ENCODE measurements at places on chromosomes 1 and 21.

GRCh38 chr1:152052606-152053005, 15.8 kb upstream of the S100A11 start:
- no peak for DNase-seq

DNA sequence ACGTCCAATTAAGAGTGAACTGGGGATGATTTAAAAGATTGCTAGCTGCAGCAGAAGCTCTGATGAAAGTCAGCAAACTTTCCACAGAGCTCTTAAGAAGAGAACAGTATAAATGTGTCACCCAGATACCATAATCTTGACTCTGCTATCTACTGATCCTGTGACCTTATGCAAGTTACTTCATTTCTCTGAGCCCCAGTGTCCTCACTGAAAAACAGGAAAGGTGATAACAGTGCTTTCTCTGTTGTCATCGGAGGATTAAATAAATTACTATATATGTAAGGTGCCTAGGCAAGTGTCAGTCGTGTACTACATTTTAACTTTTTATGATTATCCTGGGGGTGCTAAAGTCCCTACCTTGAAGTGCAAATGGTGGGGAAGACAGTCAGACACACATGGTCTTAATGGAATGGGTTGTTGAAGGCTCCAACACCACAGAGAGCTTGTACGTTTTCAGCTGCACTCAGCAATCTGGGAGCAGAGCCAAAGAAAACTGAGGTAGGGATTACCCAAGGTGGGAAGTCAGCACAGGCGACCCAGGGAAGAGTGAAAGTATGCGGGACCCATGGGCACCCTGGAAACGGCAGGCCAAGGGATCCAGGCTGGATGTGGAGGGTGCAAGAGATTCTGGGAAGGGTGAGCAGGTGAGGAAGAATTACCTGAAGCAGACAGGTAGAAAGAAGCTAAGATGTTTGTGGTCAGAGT, 82.8 kb downstream of the DTL start:
- no peak for DNase-seq

DNA sequence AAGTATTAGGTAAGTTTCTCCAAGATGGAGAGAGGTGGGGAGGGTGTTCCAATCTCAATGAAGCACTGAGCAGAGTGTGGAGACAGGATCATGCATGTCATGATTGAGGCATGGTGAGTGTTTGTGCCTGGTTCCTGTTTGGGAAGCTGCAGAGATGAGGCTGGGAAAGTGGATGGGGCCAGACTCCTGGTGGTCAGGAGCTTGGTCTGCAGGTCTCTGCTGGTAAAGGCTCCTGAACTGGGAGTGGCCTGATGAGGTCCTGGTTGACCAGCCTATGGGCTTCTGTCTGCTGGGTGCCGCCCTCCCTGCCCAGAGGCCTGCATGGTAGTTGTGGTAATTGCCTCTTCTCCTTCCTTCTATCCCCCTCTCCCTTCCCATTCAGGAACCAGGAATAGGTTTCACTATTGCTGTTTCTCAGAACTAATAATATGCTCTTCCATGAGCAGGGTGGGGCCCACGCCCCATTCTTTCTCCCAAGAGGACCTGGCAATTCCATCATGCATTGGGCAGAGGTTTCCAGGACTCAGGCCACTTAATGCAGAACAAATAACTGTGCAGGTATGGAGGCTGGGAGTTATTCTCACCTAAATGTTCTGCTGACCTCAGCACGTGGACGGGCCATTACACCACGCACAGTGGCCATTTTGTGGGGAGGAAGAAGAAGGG, 24.5 kb downstream of the PROK1 start:
- DNase-seq = no peak

DNA sequence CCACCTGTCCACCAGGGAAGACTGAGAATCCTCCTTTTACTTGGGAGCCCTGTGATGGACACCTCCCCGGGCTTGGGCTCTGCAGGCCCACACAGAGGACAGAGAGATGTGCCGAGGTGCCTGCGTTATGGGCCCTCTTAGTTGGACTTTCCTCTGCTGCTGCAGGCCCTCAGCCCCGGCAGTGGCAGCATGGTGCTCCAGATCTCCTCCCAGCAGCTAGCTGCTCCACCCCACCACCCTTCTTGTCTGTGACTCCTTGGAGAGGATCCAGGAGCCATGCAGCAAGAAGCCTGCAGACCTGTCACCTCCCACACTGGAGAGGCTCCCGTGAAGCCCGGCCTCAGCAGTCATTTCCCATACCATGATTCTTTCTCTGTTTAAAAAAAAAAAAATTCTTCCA, 27.4 kb downstream of the PHGDH start:
- DNase-seq = no peak

GRCh38 chr1:246527402-246528088, 20.5 kb upstream of the SMYD3 start:
- peak; percentile 79 for DNase-seq

DNA sequence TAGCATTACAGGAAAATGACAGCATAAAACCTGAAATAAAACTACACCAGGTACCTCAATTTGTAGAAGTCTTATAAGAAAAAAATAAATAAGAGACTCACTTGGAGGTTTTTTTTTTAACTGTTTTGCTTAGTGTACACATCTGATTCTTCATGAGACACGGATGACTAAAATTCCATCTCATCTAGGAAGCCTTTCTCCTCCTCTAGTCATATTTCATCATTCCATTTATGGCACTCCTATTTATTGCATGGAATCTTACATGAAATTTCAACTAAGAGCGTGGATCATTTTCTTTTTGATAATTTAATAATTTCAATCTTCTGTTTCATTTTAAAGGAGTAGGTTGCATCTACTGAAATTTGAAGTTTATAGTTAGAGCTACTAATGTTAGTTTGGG, 1.6 kb upstream of the PTGS2 start:
- DNase-seq = no peak

GRCh38 chr1:13900583-13900982, 200.6 kb downstream of the PRDM2 start:
- DNase-seq = no peak

DNA sequence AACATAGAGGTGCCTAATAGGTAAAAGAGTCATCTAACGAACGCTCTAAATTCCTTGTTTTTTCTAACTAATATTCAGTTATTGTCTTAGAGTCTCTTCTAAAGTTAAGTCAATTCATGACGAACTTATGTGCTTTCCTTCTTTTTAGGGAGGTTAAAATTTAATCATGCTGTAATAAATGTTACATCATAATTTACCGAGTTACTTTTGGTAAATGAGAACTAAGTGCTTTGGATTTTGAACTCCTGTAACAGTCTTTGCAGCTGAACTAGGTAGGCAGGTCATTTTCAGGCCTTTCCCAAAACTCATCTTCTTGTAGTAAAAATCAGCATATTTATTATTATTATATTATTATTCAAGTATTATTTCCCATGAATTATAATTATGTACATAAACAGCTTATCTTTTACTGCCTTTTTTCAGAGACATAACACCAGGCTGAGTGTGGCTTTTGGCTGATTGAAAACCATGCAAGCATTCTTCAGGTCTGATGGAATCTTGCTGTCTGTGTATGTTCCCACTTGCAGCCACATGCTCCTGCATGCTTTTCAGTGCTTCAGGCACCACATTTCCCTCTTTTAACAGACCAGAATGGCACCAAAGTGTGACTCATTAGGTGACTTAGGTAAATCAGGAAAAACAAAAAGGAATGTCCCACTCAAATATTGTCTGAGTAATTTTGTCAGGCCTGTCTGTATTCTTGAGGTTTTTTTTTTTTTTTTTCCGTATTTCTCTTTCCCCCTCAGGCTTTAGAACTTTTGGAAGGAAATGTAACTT, 81.0 kb upstream of the CD55 start:
- no peak for DNase-seq

- no peak for DNase-seq
These were observed 431 bp downstream of the MTARC1 start for GRCh38 chr1:220787069-220787619.

- no peak for DNase-seq
These were observed 134.1 kb downstream of the TMEM53 start for GRCh38 chr1:44539991-44540730.

GRCh38 chr1:113675302-113675701, 84.0 kb downstream of the PHTF1 start:
- no peak for DNase-seq

DNA sequence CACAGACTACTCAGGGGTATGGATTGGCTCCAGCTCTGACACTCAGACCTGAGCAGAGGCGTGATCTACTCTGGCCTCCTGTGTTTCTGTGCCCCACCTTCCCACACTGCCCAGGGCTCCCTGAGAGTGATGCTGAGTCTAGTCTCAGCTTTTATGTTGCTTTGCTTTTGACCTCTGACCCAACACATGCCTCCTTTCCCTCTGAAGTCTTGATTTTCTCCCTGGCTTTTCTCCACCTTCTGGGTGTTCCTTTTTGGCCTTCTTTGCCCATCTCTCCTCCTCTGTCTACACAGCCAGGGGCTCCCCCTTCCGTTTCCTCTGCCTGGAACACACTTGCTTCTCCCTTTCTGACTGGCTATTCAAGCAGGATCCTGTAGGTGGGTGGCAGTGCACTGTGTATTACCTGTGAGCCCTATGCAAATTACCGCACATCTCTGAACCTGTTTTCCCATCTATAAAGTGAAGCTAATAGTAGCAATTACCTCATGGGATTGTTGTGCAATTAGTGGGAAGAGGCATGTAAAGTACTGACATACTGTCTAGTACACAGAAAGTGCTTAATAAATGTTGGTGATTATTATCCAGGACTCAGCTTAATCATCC, 13.7 kb upstream of the MEX3A start:
- DNase-seq = no peak

DNA sequence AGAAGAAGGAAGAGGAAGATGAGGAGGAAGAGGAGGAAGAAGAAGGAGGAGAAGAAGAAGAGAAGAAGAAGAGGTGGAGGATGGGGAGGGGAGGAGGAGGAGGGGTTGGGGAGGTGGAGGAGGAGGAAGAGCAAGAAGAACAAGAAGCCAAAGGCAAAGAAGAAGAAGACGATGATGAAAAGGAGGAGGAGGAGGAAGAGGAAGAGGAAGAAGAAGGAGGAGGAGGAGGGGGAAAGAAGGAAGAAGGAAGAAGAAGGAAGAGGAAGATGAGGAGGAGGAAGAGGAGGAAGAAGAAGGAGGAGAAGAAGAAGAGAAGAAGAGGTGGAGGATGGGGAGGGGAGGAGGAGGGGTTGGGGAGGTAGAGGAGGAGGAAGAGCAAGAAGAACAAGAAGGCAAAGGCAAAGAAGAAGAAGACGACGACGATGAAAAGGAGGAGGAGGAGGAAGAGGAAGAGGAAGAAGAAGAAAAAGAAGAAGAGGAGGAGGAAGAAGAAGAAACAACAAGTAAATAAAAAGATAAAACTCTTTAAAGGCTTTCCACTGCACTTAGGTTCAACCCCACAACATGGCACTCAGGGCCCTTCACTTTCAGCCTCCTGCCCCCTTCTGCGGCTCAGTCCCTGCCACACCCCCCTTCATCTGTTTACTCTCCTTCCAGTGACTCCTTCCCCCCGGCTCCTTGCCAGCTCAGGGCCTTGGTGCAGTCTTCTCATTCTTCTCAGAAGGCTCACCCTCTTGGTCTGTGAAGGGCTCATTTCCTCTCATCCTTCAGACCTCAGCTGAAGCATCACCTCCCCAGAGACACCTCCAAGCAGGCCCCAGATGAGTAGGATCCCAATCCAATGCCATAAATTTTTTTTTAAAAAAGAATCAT, 114.0 kb downstream of the KCNN3 start:
- DNase-seq = no peak

- no peak for DNase-seq
These were observed 14.6 kb upstream of the LGALS8 start for GRCh38 chr1:236509203-236509602.

- no peak for DNase-seq
These were observed 60.1 kb downstream of the IER5 start for GRCh38 chr1:181148636-181149035.

DNA sequence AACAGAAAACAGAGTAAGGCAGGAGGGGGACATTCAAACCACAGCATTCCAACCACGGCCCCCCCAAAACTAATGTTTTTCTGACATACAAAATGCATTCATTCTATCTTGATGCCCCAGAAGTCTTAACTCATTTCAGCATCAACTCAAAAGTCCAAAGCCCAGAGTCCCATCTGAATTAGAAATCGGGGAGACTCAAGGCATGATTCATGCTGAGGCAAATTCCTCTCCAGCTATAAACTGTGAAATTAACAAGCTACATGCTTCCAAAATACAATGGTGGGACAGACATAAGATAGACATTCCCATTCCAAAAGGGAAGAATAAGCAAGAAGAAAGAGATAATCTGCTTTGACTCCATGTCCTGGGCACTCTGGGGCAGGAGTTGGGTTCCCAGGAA, 73.9 kb downstream of the KCNJ15 start:
- no peak for DNase-seq

DNA sequence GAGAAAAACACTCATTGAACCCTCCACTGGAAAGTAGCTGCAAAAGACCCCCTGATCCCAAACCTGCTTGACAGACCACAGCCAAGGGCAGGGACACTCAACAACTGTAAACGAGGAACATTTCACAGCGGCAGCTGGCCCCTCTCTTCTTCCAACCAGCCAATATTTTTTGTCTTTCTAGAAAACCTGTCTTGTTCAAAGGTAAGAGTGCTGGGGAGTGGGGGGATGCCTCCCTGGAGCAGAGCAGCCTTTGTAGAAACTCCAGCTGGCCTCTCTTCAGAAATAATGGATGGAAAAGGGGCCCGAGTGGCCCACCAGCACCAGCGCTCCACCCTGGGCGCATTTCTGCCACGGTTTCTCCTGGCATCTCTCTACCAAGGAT, 384.0 kb downstream of the RRAGC start:
- peak; percentile 25 for DNase-seq

DNA sequence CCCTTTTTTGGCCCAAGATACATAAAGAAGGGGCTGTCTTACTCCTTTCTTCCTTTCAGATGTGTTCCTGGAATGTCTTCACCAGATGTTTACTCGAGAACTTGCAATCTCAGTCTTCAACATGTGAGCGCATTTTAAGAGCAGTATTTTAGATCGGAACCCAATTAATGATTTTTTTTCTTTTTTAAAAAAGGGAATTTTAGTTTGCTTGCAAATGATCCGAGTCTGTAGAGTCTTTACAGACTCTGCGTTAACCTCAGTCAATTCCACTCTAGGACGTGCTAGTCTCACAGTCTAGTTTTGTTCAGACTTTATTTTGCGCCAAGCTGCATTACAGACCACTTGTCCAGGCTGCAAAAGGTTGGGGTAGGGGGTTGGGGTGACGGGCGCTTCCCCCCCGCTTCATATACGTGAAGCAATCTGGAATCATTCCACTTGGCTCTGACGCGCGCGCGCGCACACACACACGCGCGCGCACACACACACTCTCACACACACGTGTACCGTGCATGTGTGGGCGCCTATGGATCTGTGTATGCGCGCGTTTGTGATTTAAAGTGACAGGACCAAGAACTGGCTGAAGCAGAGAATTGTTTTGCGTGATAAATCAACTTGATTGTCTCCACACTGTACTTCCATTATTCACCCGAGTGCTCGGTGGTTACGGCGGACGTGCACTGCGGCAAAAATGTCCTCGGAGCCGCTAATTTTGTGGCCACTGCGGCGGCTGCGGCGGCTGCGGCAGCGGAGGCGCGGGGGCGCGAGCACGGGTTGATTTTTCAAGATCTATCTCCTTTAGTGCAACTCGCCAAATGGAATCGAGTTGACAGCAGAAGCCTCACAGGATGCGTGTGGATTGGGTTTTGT, 25.6 kb upstream of the NFIA start:
- DNase-seq = no peak

DNA sequence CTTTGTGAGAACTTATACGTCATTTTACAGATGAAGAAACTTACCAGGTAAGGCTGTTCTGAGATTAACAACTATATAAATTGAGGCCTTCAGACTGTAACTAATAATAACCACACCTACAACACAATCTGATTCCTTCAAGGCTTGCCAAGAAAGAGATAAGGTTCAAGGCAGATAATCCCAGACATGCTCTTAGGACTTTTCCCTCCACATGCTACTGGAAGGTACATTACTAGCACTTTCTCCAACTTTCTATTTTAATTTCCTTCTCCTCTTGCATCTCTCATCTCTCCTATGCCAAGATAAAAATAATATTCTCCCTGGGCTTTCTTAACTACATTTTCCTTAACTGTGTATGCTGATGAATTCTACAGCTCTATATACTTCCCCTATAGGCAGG, 18.9 kb upstream of the NRAS start:
- DNase-seq = no peak
